NCI-H1417 treated with DMSO at 0.1 percent for 48 hours (cell line): ENCODE measurements at places on chromosomes 1 and 21.

- no peak for DNase-seq
Measured at GRCh38 chr1:4614371-4615137, 39.9 kb upstream of the AJAP1 start.

- DNase-seq, result no peak
Measured at GRCh38 chr1:171841931-171842761, 848 bp downstream of the DNM3 start.

DNA sequence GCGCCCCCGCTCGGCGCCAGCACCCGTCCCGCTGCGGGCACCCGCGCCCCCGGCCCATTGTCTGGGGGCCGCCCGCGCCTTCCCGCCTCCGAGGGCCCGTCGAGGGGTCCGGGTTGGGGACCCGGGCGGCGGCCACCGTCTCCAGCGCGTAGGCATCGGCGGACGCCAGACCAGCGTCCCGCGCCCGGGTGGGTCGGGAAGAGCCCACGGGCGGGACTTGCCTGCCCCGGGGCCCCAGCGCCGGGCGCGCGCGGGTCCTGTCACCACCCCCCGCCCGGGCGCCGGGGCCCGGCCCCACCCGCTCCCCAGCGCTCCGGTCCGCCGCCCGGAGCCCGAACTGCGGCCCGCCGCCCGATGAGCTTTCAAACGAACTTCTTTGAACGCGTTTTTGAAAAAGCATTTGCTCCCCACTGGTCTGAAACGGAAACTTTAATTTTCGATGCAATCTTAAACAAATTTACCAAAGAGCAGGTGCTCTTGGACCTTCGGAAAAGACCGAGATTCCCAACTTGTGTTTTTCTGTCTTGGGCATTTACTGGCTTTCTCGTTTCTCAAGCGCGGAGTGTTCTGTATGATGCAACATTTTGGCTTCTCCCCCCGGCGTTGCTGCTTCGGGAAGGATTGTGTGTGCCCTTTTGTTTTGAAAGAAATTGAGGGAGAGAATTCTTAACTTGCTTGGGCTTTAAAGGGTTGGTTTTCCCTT is 615 bp downstream of the CLIC4 start:
- no peak for DNase-seq

GRCh38 chr1:13661539-13661938 is 38.4 kb upstream of the PRDM2 start:
- DNase-seq, result no peak

DNA sequence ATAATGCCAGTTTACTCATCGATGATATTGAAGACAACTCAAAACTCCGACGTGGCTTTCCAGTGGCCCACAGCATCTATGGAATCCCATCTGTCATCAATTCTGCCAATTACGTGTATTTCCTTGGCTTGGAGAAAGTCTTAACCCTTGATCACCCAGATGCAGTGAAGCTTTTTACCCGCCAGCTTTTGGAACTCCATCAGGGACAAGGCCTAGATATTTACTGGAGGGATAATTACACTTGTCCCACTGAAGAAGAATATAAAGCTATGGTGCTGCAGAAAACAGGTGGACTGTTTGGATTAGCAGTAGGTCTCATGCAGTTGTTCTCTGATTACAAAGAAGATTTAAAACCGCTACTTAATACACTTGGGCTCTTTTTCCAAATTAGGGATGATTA is 13.7 kb downstream of the GGPS1 start:
- DNase-seq, result no peak

DNA sequence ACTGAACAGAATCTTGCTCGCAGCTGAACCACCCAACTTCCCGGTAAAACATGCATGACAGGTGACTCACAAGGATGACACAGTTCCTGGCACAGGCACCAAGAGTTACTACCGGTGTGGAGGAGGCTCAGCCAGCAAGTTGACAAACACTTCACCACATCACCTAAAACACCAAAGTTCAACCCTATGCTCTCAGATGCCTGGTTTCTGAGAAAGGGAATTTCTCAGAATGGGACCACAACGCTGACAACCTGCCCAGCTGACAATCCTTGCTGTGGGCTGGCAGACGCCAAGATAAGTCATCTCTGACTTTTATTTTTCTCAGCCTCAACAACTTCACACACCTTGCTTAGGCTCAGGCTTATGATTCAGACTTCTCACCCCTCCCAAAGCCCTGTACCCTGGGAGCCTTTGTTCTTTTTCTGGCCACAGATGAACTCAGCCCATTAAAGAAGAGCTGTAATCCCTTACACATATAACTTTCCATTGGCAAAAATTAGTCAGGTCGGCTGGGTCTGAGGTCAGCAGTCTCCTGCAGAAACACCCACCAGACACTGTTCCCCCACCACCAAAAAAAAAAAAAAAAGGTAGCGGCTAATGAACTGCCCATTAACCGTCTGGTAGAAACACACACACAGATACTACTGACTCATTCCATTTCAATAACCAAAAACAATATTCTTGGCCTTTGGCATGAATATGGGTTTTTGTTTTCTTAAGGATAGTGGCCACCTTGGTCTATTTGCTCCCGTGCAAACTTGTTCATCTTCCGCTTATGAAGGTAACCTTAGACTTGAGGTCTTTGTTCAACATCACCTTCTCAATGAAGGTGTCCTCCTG is 10.8 kb upstream of the TIAM1 start:
- DNase-seq, result no peak

DNA sequence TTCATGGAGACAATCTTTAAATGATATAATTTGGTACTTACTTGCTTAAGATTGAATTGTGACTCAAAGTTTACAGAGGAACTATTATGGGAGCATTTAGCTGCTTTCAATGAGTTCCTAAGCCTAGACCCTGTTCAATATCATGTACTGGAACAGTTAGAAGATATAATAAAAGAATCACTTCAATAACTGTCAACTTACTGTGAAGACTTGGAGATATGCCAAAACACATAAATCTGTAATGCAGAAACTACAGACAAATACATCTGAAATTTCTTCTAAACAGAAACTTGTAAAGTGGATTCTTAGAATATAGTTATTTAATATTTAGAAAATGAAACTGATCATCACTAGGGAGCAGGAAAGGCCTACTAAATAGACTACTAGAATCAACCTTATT is 259.3 kb downstream of the HLX start:
- DNase-seq, result no peak

DNA sequence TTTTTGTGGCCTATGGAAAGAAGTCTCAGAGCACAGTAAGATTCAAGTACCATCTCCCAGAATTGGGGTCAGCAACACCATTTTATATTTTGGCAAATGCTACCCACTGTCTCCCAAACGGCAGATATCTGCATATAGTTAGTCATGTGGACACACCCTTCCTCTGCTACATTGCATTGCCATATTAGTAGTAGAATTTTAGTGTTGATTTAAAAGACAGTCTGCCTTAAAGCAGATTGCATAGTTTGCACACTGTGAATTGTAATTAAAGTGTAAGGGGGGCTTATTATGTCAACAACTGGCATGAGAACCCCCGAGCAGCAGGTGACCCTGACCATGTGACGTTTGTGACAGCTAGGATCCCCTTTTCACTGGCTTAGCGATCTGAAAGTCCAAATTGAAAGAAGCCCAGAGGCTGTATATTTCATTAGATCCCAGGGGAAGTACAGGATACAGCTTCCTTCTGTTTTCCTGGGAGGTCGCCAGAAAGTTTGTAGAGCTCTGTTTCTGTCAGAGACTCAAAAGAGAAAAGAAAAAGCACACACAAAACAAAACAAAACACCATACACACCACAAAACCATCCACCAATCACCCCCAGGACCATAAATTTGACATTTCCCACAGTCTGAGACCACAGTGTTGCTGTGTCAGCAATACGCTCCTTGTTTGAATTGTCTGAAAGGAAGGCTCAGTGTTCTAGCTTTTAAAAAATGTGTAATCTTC is 172.4 kb downstream of the NFIA start:
- DNase-seq, result no peak

GRCh38 chr1:100642826-100643225 is 76.7 kb upstream of the VCAM1 start:
- no peak for DNase-seq

DNA sequence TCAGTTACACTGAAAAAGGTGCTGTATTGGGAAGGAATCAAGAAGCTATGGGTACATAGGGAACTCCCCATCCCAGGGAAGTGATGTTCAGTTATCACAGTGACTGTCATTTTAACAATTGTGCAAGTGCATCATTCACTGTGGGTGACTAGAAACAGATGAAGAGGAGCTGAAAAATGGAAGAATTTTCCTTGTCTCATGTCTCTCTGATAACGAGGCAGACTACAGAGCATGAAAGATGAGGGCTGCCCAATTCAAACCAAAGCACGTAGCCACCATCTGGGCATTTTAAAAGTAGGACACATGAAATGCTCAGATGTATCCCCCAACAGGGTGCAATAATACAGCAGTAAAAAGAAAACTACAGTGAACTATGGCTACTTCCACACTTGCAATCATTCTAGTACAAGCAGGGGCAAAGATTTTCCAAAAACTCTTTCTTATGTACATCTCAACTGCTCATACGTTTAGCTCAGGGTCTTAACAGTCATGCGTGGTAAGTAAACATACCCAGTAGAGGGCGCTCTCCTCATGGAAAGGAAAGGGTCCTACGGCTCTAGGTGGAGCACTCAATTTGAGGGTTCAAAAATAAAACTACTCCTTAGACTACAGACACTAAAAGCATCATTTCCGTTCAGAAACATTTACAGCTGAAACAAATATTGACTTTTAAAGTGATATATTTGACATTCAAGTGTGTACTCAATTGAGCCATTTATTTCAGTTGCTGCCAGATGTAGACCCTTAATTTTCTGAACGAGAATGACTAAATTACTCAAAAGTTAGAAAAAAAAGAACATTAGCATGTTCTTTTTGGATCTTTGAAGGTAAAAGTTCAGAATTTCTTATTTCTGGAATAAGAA is 143.2 kb downstream of the KCTD3 start:
- no peak for DNase-seq
